NCI-H446 (cell line): ENCODE measurements at places on chromosomes 5 and 9.

- DNase-seq, result no peak
Measured at GRCh38 chr9:98375138-98375726, 119.8 kb upstream of the TBC1D2 start.

DNA sequence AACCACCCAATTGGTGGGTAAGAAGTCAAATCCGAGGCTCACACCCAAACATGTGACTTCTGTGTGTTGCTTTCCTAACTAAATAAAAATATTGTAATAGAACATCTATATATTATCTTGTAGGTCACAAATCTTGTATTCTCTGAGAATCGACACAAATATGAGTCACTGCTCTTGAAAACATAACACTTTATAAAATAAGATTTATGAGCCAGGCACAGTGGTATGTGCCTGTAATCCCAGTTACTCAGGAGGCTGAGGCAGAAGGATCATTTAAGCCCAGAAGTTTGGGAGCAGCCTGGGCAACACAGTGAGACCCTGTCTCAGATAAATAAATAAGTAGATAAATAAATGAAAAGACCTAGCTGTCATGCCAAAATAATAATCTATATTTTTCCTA lies 624.1 kb downstream of the ANXA1 start:
- DNase-seq, result no peak

GRCh38 chr5:88389338-88390095 lies 120.9 kb upstream of the TMEM161B start:
- no peak for DNase-seq

GRCh38 chr9:96418083-96418919 lies at the start of gene ZNF367:
Gene ZNF367, minus strand, starts transcription at chr9:96418370. Its CDS starts 338 bp downstream, at chr9:96418032.
- peak; percentile 95 for DNase-seq

GRCh38 chr9:74431467-74431866 lies 65.7 kb upstream of the RORB start:
- no peak for DNase-seq

DNA sequence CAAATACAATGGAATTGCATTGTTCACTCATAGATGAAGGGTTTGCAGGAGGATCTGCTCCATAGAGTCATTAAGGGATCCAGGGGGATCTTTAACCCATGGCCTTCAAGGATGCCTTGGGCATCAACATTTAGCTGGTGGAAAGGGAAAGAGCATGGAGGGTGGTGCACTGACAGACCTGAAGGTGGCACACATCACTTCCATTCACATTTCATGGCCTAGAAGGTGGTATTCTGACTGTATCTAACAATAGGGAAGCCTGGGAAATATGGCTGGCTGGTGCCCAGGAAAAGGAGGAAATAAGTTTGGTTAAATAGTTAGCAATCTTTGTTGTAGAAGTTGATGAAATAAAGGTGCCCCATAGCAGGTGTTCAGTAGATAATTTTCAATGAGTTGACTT lies 230.2 kb downstream of the CD180 start:
- no peak for DNase-seq

DNA sequence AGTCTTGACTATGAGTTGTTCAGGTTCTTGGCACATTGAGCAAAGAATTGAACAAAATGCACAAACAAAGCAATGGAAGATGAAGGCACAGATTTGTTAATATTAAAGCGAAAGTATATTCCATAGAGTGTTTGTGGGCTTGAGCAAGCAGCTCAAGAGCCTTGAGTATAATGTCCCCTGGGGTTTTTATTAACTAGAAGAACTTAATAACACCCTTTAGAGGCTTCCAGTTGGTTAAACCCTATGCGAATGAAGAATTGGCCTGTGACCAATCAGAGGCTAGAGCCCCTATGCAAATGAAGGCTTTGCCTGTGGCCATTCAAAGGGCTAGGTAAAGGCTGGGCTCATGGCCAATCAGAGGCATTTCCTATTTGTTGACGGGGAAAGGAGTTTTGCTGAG lies 135.3 kb upstream of the IL12B start:
- DNase-seq, result no peak

DNA sequence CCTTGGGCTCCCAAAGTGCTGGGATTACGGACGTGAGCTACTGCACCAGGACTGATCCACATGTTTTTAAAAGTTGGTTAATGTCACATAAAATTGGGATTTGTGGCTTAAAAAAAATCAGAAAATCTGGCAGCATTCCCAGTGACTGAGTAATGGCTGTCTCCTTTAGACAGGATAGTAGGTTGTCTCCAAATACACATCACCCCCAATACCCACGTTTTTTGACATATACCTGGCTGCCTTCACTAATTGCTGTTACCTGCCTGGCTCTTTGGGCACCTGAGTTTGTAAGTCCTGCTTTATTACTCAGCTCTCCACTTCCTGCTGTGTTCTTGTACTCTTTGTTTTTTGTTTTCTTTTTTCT lies 84.8 kb downstream of the KDM4C start:
- no peak for DNase-seq

- DNase-seq, result no peak
Measured at GRCh38 chr5:86155796-86156195, 461.9 kb upstream of the COX7C start.

DNA sequence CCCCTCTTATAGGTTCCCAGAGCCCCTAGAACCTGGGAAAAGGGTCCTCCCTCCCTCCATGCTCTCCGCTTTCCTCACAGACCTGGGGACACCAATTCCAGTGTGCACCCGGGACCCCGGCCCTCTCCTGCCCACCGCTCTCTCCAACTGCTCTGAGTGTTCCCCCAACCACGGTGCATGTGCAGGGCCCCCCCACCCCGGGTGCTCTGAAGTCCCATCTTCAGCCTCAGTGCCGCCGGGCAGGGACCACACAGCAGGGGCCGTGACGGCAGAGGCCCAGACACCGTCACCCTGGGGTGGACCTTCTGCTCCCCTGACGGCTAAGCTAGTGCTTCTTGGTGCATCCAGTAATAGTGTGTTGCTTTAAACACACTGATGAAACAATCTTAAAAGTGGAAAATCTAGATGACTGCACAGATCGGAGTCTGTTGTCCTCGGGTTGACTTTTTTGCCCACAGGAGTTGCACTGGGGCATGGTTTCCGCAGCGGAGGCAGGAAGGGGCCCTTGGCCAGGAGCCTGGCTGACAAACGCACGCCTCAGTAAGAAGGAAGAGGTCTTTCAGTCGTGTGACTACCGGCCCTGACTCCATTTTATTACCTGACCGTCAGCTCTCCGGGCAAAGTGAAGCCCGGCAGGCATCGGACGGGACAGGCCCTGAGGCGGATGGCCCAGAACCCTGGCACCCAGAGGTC lies 36.2 kb upstream of the SLC6A3 start:
- no peak for DNase-seq

DNA sequence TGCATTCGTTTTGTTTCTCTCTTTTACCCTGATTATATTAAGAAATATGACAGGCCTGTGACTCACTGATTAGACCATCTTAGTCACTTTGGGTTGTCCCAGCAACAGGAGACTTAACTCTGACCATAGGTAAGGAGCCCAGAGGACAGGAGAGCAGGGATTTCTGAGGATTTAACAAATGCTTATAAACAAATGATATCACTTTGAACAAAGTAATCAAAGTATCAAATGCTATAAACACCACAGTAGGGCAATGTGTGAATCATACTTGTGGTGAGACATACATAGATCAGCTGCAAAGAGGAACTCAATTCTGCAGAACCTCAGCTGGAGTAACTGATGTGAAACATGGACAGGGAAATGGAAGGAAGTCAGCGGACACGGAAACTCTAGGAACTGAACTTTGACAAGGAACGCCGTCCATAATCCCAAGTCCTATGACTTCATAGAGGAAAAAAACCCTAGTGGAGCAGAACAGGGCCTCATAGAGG lies 190.6 kb upstream of the MSX2 start:
- no peak for DNase-seq

DNA sequence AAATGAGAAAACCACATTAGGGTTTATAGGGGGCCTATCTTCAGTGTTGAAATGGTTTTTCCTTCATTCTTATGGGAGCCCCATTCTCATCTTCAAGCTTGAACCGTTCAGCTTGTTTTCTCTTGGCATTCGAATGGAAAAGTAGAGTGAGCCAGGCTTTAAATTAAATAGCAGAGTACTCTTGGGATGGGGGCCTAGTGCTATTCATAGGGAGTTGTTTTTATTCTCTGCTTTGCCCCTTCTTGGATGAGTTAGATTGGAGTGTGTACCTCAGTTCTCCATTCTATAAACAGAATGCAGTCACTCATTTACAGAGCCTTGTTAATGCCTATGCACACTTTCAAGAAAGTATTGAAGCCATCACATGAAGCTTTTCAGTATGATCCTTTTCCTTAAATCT lies 127.9 kb downstream of the FAM170A start:
- DNase-seq, result no peak

DNA sequence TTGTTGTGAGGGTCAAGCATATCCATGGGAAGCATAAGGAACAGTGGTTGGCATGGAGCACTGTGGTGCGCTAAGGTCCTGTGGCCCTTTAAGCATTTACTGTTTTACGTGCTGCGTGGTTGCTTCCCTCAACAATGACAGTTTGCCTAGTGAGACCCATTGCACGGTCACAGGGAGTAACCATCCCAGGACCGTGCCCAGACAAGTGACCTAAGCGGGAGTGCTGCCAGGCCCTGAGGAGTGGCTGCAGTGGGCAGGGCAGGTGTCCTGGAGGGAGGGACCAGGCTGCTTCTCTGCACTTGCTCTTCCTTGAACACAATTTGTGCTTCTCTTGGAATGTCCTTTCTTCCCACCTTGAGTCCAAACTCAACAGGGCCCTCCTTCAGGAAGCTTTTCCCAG lies 64.6 kb downstream of the RGS3 start:
- DNase-seq, result no peak

GRCh38 chr9:83456226-83456625 lies 82.0 kb downstream of the FRMD3 start:
- no peak for DNase-seq

DNA sequence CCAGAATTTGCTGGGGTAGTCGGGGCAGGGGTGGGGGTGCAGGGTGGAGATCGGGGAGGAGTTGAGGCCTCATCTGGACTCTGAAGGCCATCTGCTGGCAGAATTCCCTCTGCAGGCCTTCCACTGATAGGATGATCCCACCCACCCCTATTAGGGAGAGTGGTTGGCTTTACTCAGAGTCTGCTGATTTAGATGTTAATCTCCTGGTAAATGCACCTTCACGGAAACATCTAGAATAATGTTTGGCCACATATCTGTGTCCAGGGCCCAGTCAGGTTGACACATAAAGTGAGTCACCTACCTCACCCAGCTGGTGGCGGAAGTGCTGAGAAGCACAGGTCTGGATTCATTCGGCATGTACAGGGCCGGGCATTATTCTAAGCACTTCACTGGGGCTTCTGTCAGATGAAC lies 50.0 kb downstream of the DAPK1 start:
- no peak for DNase-seq

GRCh38 chr9:134492721-134493460 lies 148.7 kb upstream of the COL5A1 start:
- no peak for DNase-seq

GRCh38 chr5:150167908-150168307 lies 1.3 kb downstream of the CDX1 start:
- DNase-seq, result no peak

DNA sequence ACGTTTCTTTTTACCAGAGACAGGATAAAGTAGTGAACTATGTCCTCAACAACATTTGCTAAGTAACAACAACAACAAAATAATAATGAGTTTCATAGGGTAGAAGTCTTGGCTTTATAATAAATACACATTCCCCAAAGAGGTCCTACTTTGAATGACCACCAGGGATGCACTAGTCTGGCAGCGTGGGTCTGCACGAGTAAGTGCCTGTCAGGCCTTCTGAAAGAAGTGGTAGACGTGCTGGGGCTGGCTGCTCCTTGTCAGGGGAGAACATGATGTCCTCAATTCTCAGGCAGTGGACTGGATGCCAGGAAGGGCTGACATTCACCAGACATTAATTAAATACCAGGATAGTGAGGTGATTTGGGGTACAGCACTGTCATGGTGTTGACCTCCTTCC lies 331.1 kb downstream of the TMEM38B start:
- DNase-seq, result no peak

DNA sequence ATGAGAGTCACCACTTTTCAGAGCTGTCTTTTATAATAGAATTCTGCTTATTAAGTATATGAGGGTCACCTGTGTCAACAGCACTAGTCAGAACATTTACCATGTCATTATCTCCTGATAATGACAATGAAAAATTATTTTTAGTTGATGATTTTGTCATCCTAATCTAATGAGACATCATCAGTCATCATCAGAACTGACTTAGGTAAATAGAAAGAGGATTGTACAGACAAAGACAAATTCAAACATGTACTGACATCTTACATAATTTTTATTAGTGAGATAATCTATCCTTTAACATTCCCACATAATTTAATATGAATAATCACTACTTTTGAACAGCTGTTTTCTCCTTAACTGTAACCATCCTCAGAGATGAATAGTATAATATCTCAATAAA lies 22.6 kb downstream of the CDH9 start:
- DNase-seq, result no peak

- DNase-seq, result no peak
Measured at GRCh38 chr5:127439644-127440043, 77.8 kb upstream of the PRRC1 start.

DNA sequence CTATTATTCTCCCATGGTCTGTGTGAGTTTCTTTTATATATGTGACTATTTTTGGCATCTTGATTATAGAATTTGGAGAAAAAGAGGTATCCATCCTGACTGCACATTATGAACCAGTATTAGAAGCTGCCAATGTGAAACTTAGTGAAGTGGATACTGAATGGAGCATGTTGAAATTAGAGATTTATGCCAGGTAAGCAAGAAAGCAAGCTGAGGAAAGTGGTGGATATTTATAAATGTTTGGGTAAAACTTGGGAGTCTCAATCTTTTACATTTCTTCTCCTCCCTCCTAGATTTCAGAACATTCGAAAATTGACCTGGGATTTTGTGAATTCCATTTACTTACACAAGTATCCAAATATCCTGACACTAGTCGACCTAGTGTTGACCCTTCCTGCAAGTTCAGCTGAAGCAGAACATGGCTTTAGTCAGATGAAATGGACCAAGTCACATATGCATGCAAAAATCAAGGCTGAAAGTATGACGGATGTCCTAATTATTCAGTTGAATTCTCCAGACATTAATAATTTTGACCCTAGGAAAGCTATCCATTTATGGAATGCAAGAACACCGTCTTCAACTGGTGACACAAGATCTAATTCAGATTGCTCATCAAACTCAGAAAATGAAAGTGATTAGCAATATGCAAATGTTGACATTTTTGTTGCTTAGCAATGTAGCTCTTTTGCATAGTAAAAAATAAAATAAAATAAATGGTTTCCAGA lies 66.8 kb upstream of the IL7R start:
- no peak for DNase-seq
